Heart left ventricle (tissue), 16 donors: ENCODE measurements at places on chromosomes 2 and 18.

GRCh38 chr2:904246-905024 lies 46.2 kb upstream of the SNTG2 start:
- no peaks in the 10 kb centered on the region for H3K4me1 ChIP-seq
- H3K27ac ChIP-seq: no peak overlapping the region
- no peak for DNase-seq
- peaks cover 7% of the 10 kb centered on the region for H3K27me3 ChIP-seq
- H3K4me3 ChIP-seq: no peak overlapping the region

DNA sequence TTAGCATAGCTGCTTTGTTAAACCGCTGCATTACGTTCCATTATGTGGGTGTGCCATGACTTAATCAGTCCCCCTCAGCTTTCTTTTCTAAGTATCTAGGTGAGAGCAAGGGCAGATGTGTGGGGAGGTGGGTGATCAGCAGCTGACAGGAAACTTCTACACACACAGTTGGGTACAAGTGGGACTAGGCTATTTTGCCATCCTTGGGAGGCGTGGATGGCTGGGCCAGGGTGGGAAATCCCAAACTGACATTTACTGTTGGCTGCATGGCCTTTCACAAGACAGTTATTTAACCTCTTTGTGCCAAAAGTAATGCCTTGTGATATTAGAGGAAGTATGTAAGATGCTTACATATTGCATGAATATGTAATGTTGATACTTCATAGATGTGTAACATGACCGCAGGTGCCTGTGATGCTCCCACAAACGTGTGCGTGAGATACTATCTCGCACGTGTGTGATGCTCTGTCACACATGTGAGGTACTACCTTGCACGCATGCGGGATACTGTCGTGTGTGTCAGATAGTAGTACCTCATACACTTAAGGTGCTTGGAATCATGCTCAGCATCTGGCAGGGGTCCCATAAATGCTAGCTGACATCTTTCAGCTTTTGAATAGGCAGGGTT lies 314.5 kb downstream of the PRKCE start:
- H3K27ac ChIP-seq: no peak overlapping the region
- H3K4me3 ChIP-seq: no peak overlapping the region
- H3K4me1 ChIP-seq: peaks cover 35% of the 10 kb centered on the region
- no peaks in the 10 kb centered on the region for H3K36me3 ChIP-seq

DNA sequence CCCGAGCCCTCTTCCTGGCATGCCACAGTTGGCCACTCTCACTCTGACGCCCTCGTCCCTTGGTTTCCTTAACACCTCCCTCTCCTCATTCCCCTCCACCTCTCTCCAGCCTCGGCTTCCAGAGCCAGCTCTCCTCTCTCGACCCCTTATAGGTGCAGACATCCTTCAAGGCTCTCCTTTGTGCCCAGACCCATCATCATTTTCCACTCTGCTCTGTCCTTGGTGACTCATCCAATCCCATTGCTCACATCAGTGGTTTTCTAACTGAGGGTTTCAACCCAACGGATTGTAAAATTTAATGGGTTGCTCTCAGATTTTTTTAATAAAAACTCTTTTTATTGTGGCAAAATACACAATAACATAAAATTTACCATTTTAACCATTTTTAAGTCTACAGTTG lies 6.2 kb downstream of the ST8SIA5 start:
- no peak overlapping the region for H3K27ac ChIP-seq
- H3K36me3 ChIP-seq: no peaks in the 10 kb centered on the region
- no peaks in the 10 kb centered on the region for H3K27me3 ChIP-seq
- no peak overlapping the region for H3K4me3 ChIP-seq

- no peaks in the 10 kb centered on the region for H3K4me1 ChIP-seq
- DNase-seq: no peak
- H3K27ac ChIP-seq: no peak overlapping the region
- H3K27me3 ChIP-seq: peaks cover 6% of the 10 kb centered on the region
- no peak overlapping the region for H3K4me3 ChIP-seq
These were observed 122.3 kb downstream of the HRH4 start for GRCh38 chr18:24582771-24583170.

GRCh38 chr18:55236150-55236931 lies 277.1 kb upstream of the CCDC68 start:
- H3K27ac ChIP-seq: no peak overlapping the region
- peaks cover 23% of the 10 kb centered on the region for H3K36me3 ChIP-seq
- H3K4me1 ChIP-seq: peaks cover 7% of the 10 kb centered on the region
- H3K4me3 ChIP-seq: no peak overlapping the region
- DNase-seq: no peak
- H3K27me3 ChIP-seq: no peaks in the 10 kb centered on the region

DNA sequence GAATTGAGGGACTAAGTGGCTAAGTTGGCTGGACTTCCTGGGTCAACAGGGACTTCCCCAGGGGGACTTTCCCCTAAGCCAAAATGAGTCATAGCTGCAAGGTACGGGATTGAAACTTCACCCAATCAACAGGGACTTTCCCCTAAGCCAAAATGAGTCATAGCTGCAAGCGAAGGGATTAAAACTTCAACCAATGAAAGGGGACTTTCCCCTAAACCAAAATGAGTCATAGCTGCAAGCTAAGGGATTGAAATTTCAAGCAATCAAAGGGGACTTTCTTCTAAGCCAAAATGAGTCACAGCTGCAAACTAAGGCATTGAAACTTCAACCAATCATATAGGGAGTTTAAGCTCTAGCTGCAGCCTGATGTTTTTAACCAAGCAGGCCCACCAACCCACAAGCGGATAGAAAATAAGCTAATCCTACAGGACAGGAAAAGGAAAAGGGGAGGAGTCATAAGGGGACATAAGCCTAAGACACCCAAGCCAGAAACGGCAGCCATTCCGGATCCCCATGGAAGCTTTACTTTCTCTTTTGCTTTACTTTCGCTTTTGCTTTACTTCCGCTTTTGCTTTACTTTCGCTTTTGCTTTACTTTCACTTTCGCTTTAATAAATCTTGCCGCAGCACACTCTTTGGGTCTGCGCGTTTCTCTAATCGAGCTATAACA lies 1375.4 kb upstream of the CELF4 start:
- H3K27me3 ChIP-seq: no peaks in the 10 kb centered on the region
- H3K4me1 ChIP-seq: no peaks in the 10 kb centered on the region
- H3K4me3 ChIP-seq: no peak overlapping the region
